SW 1271 (cell line): ENCODE measurements at places on chromosomes 11 and 22.
A peak's percentile ranks its signal among the peaks of the same experiment; 100 is the strongest.

DNA sequence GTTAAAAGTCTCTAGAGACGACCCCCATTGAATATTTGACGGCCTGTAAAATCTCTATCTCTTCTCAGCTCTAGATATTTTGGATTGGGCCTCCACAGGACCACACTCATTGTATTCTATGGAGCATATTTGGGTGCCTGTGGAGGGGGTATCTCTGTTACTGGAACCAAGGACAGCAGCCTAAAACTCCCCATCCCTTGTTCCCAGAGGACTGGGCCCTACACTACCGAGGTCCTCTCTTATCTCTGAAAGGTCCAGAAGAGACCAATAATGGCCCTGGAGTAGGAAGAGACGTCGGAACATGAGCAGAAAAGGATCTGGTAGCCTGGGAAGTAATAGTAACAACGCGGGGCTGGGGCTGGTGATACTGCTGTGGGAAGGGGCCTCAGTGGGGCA is 542 bp downstream of the HPS4 start:
- no peak for DNase-seq

- no peak for DNase-seq
These were observed 66.7 kb downstream of the HSD17B12 start for GRCh38 chr11:43747130-43747802.

GRCh38 chr11:104934594-104934993 is 33.8 kb downstream of the CASP4 start:
- DNase-seq: no peak

DNA sequence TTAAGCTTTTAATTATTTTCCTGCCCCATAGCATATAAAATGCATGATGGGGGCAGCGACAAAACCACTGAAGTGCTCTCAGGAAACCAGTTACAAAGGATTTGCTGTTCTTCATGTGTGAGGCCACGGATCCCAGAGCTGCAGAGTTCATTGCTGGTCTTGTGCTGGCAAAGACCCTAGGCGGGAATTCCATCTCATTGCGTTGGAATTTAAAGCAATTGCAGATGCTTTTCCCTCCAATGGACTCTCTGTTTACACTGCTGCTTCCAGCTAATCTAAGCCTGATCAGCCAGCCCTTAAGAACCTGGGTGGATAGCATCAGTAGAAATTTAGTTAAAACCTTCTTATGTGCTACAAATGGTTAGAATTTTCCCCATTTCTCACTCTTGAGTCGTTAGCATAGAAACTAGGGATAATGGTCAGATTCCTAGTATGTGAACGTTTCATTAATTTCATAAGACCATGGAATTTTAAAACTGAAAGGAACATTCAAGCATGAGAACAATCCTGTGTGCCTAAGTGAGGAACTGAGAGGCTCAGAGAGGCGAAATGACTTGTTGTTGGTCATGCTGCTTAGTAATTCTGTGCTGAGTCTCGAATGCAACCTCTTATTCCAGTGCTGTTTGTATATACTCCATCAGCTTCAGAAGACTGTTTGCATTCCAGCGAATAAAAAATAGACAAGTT is 36.1 kb upstream of the ADSL start:
- DNase-seq: no peak

DNA sequence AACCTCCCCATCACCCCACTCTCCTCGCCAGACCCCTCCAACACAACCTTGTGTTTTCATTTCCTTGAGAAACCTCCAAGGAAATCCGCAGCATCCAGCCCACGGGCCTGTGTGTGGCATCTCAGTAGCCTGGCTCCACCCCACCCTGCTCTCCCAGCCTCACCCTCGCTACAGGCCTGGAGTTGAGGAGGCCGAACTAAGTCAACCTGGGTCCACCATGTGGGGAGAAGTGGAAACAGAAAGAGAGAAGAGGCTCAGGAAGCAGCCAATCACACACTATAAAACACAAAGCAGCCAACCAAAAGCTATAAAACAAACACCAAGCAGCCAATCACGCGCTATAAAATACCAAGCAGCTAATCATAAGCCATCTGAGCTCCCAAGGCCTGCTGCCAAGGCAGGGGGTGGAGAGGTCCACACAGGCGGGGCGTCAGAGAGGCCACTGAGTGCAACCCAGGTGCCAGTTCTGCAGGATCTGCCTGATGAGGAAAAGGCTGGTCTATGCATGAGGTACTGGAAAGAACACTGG is 72.0 kb downstream of the MICAL3 start:
- DNase-seq: no peak

- no peak for DNase-seq
These were observed 1.2 kb downstream of the C11orf68 start for GRCh38 chr11:65917434-65918210.

- no peak for DNase-seq
These were observed 11.0 kb downstream of the OSBPL5 start for GRCh38 chr11:3154001-3154599.

DNA sequence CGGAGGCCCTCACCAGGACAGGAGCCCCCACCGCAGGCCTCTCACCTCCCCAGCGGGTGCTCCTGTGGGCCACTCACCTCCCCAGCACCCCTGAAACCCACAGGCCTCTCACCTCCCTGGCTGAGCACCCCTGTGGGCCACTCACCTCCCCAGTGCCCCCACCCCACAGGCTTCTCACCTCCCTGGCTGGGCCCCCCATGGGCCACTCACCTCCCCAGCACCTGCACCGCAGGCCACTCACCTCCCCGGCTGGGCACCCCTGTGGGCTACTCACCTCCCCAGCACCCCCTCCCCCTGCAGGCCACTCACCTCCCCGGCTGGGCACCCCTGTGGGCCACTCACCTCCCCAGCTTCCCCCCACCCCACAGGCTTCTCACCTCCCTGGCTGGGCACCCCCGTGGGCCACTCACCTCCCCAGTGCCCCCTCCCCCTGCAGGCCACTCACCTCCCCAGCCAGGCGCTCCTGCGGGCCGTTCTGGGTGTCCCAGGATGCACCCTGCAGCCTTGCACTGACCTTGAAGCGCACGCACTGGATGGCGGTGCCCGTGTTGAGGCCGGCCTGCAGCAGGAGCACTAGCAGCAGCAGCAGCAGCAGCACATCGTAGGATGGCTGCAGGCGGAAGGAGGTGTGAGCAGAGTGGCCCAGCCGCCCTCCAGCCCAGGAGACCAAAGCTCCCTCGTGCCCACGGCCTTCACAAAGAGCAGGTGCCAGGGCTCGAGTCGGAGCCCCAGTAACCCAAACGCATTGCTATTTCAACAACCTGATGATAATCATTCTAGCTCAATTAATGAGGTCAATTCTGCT is 5.7 kb upstream of the TTLL8 start:
- no peak for DNase-seq

- no peak for DNase-seq
These were observed 21.4 kb downstream of the RNF141 start for GRCh38 chr11:10519630-10520029.

DNA sequence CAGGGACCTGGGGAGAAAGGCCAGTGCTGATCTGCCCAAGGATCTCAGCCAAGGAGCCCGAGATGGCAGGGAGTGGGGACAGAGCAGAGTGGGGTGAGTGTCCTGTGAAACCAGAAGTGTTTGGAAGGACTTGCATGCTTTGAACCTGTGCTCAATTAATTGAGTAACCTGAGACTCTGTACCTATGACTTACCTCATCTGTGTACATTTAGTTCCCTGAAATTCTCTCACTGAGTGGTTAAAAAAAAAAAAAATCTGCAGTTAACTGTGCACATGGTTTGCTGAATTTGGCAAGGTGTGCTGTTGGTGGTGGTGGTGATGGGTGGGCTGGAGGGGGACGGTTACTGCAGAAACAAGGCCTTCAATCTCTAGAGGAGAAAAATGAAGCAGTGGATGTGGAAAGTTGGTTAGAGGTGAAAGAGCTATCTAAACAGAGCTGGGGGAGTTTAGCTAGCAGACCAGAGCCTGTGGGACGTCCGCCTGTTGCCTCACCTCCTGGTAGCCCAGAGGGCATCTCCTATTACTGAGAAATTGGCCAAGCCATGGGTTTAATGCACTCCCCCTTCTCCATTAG is 8.3 kb upstream of the SORL1-AS1 start:
- no peak for DNase-seq

- no peak for DNase-seq
These were observed 192.8 kb downstream of the ETS1 start for GRCh38 chr11:128394431-128395089.

DNA sequence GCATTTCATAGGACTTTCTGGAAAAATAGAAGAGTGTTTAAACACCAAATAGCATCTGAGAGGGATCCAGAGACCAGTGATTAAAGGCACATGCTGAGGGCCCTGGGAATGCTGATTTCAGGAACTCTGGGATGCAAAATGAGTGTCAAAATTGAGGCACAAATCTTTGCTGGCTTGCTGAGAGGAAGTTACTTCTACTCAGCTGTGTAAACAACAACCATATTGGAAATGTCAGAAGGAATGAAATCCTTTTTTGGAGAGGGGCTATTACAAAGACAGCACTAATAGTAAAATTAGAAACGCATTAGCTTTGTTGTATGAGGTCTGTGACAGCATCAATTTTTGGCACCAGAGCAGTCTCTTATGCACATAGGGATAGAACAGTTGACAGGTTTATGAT is 267.8 kb upstream of the RAG2 start:
- DNase-seq: no peak

- peak; percentile 37 for DNase-seq
These were observed 135.8 kb upstream of the SPON1 start for GRCh38 chr11:13826505-13827278.

DNA sequence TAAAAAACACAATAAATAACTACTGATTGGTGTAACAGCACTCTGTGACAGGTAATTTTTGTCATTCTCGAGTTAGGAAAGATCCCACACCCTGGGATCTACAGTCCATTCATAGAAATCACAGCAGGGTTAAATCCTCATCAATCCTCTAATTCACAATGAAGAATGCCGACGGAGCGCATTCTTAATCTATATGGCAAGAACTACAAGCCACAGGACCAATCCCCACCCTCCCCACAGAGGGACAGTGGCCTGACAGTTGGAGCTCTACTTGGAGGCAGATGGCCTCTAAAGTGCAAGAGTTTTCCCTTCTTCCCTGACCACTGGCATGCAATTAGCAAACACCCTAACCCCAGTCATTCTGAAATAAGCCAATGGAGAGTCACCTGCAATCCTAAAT is 34.2 kb downstream of the TCF20 start:
- no peak for DNase-seq

GRCh38 chr22:20531404-20532201 is 24.2 kb downstream of the MED15 start:
- DNase-seq: peak; percentile 80

DNA sequence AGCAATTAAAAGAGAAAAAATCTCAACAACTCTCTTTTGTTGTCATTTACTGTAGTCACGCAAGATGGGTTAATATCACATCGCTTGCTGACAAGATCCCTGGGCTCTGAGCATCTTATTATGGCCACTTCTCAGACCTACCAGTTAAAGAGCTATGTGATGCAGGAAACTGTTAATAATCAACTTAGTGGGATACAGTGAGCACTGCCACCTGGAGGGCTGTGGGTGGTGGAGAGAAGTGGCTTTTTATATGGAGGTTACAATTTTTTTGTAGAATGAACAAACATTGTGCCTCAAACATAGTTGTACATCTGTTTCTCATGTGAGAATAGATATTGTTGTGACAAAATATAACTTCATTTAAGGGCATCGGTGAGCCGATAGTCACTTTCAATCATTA is 181.0 kb downstream of the TENM4 start:
- no peak for DNase-seq

DNA sequence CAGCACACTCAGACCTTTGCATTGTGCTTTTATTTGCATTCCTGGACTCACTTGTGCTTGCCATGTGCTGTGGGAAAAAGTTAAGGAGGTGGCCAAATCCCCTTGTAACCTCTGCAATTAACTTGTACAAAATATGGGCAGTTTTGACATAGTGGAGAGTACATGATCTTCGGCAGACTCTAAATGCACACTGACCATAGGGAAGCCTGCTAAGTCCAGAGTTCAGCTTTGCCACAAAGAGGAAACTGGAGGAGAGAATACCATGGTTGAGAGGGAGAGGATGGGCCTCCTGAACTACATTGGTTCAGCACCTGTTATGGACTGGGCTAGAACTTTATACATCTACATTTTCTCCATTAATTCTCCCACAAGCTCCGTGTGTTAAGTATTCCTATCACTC is 37.6 kb upstream of the CEP295 start:
- no peak for DNase-seq

- DNase-seq: peak; percentile 42
These were observed 14.5 kb upstream of the MS4A7 start for GRCh38 chr11:60363542-60364470.

DNA sequence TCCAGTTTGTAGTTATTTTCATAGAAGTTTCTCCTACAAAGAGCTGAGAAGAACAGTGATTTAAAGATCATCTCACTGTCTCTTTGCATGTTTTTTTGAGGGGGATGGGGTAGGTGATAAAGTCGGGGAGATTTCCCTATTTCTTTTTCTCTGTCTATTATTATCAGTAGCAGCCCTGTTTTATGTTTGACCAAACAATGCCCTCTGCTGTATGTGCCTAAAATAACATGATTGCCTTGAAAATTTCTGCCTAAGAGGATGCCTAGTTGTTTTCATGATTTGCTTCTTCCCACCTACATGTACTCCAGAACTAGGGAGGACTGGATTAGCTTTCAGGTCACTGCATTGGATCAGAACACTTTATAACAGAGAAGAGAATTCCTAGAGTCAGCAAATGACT is 1330.2 kb downstream of the LRRC4C start:
- no peak for DNase-seq

DNA sequence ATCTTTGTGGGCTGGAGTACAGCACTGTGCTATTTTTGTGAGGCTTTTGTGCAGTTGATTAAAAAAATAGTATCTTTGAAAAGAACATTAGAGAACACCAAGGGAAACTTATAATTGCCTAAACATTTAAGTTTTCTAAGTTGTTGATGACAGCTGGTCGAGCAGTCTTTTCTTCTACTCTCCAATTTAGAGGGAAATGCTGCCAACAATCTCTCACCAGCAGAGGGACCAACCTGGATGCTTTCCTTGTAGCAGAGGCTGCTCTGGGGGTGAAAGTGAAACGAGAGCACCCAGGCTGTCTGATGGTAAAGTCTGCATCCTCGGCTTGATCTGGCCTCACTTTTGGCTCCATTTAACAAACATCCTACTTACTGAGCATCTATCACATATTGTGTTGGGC is 1286.5 kb upstream of the TENM4 start:
- DNase-seq: no peak

- no peak for DNase-seq
These were observed 2.9 kb downstream of the TPCN2 start for GRCh38 chr11:69051381-69052342.

DNA sequence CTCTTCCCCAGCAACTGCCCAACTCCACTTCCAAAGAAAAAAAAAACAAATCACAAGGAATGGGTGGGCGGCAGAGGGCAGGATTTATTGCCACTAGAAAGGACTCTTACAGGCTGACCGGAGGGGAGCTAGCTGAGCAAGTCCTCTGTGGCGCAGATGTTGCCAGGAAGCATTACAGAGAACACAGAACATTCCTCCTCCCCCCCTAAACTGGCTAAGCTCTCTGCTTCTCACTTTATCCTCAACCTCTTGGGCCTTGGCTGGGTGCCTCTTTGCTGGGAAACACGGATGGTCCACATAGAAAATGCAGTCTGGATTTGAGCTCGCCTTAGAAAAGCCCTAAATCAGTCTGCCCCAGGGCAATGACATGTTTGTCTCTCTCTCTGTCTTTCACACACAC is 12.6 kb upstream of the FJX1 start:
- no peak for DNase-seq

- DNase-seq: no peak
These were observed 11.4 kb downstream of the ALDH3B2 start for GRCh38 chr11:67662835-67663531.

- DNase-seq: no peak
These were observed 29.7 kb upstream of the SHISAL1 start for GRCh38 chr22:44342347-44342956.

- no peak for DNase-seq
These were observed 106.9 kb downstream of the GRIK4 start for GRCh38 chr11:120618399-120618798.
